Hepatocyte (in vitro differentiated cells): ENCODE measurements at places on chromosomes 12 and 14. TPM values are rescaled to one million over a fixed set of nuclear protein-coding genes. Genes with fewer than 3 reads are reported as not detected.

DNA sequence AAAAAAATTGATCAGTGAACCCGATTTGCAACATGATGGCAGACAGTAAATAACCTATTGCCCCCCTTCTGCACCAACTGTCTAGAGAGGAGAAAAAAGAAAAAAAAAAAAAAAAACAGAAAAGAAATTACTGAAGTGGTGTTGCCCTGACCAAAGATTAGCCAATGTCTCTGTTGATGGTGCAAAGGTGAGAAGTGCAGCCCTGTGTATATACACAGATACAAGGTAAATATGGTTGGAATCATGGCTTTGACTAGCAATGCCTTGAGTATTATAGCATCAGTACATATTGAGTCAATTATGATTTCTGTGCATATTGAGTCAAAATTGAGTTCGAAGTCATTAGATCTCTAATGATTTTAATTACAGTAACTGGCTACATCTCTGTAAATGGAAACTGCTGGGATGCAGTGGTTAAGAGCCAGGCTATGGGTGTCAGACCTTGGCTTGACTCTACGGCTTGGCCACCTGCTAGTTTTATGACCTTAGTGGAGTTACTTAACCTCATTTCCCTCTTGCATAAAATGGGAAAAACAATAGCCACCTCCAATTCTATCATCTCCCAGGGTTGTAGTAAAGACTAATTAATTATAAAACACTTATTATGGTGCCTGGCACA, 51.0 kb downstream of the EGLN3 start:
- DNase-seq: no peak

GRCh38 chr12:94644141-94644979, 6.0 kb downstream of the TMCC3 start:
- no peak for DNase-seq

DNA sequence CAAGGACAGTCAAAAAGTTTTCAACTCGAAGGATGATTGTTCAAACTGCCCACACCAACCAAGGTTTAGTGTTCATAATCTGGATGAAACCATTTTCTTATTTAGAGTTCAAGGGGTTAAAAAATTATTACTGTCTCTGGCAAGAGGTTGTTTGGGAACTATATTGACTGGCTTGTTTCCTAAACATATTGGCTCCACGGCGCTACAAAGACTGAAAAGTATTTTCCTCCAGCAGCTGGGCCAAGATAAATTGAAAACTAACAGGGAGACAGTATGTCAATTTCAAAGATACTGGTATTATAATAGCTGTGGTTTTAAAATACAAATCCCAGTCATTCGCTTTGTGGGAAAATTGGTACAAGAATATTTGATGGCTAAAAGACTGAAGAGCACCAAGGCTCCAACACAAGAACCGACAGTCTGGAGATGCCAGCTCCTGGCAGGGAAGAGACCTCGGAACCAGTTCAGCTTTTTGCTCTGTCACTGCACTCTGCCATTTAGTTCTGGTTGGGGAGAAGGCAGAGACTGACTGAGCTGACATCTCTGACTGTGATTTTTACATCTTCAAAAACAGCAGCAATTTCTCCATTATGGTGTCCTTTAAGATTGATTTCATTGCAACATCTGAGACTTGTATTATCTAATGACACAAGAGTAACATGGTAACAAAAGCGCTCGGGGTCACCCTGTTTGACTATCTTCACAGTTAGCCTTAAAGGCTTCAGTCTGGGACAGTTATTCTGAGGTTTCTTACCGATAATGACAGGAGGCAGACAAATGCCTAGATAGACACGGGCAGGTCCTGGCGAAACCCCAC, 62.0 kb downstream of the ST8SIA1 start:
- DNase-seq: no peak

DNA sequence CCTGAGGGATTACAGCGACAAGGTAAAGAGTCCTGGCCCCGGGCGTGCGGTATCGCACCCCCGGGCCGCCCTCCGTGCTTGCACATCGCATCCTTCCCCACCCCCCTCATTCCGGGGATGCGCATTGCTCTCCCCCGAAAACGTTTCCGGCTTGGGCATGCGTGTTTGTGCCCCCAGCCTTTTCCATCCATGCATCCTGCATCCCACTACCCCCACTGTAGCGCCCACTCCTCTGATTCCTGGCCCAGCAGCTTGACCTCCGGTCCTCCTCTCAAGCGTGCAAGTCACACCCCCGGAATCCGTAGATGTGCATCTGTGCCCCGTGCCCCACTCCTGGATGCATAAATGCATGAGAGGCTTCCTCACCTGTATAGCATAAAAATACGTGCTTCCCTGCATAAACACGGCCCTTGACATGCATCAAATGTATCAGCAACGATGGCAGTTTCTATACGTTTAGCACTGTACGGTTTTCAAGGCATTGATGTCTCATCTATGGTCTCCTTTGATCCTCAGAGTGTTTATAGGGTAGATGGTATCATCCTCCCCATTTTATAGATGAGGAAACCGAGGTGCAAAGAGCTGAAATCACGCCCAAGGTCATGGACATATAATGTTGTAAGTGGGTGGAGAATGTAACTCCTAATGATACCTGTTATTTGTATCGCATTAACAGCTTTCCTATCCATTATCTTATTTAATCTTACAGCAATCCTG, 484 bp downstream of the RIC8B start:
- peak; percentile 12 for DNase-seq

GRCh38 chr12:93145086-93145485, 216.0 kb upstream of the EEA1 start:
- DNase-seq: no peak

Gene ATL1
- 5.1 and 6.0 TPM in 2 replicates for total RNA-seq

- DNase-seq: peak; percentile 19
Measured at GRCh38 chr12:26878661-26879119, 45.7 kb upstream of the ITPR2 start.

DNA sequence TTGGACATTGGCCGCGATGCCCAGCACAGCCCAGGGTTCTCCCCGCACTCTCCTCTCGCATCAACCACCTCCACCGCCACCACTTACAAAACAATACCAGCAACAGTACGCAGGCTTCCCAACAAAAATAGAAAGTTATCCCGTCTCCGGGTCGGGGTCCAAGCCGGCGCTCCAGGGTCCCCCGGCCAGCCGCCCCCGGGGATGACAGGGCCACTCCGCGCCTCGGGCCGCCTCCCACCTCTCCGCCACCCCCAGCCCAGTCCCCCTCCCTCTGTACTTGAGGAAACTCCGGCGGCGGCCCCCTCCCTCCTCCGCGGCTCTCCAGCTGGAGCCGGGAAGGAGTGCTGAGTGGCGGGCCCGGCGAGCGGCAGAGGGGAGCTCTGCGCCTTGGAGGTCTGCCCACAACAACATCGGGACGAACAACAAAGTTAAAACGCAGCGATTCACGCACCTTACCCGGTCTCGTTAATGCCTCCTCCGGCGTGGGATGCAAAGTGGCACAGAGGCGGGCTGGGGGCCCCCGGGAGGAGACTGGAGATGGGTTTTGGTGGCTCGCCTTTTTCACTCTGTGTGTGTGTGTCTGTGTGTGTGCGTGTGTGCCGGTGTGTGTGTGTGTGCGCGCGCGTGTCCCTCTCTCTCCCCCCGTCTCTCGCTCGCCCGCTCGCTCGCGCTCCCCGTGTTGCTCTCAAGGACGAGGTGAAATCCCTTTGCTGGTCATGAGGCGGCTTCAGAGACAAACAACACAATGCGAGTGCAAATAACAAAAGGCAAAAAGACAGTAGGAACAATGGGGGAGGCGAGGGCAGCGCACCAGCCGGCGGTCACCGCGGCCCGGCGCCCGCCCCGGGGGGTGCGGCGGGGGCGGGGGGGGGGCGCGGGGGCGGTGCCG, 386.8 kb downstream of the BCAT1 start:
- peak; percentile 78 for DNase-seq

Gene ADAM21
- total RNA-seq: 0.43 TPM in 1 of 2 replicates, not detected in the other

Gene PMEL
- total RNA-seq: 8.6 and 15.3 TPM in 2 replicates

GRCh38 chr12:122023339-122024131, 1.9 kb downstream of the BCL7A start:
- peak; percentile 66 for DNase-seq

- DNase-seq: no peak
Measured at GRCh38 chr14:56703947-56704346, 106.3 kb downstream of the OTX2 start.

DNA sequence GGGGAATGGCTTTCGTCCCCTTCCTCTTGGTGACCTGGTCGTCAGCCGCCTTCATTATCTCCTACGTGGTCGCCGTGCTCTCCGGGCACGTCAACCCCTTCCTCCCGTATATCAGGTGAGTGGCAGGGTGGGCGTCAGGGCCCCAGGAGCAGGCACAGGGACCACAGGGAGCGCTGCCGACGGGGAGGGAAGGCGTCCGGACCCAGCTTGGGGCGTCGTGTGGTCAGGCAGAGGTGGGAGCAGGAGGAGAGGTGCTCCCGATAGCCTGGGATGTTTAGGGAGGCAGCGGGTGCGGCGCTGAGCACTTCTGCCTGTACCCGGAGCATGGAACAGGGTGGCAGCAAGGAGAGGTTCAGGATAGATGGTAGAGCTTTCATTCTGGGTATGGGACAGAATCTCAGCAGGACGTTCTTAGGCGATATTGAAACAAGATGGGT, 444 bp downstream of the DRAM1 start:
- DNase-seq: peak; percentile 35

Gene BEGAIN
- 0.56 and 1.4 TPM in 2 replicates for total RNA-seq

DNA sequence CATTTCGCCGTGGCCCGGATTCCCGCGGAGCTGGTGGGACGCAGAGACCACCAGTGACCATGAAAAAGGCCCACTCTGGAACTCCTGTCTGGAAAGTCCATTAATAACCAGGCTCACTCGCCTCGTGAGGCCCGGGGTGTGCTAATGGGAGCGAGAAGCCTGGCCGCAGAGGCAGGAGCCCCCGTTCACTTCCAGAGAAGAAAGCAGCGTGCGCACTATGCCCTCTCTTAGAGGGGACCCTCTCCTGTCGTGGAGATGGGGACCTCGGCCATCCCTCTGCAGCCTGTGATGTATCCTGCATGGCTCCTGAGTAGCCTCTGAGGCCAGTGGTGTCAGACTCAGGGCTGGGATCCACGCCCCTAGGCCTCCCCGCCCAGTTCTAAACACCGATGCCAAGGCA, 134.1 kb upstream of the VRK1 start:
- no peak for DNase-seq

Gene RGS6
- total RNA-seq: 0.87 and 1.7 TPM in 2 replicates

DNA sequence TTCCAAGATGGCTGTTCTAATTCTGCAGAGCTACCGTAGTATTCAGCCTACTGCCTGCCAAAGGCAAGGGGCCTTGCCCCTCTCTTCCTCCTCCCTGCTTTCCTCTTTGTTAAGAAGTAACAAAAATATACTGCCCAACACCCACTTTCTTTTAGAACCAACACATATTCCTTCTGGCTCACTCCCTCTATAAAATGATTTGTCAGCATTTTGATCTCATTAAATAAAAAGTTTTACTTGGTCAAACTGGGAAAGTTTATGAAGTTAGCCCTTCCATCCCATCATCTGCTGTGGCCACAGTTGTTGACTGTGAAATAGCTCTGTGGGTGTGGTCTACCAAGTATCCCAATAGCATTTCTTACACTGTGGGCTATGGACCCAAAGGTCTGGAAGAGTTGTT, 472.4 kb downstream of the ZFP36L1 start:
- DNase-seq: no peak

GRCh38 chr12:62581288-62582064, 114.8 kb downstream of the MON2 start:
- peak; percentile 50 for DNase-seq

DNA sequence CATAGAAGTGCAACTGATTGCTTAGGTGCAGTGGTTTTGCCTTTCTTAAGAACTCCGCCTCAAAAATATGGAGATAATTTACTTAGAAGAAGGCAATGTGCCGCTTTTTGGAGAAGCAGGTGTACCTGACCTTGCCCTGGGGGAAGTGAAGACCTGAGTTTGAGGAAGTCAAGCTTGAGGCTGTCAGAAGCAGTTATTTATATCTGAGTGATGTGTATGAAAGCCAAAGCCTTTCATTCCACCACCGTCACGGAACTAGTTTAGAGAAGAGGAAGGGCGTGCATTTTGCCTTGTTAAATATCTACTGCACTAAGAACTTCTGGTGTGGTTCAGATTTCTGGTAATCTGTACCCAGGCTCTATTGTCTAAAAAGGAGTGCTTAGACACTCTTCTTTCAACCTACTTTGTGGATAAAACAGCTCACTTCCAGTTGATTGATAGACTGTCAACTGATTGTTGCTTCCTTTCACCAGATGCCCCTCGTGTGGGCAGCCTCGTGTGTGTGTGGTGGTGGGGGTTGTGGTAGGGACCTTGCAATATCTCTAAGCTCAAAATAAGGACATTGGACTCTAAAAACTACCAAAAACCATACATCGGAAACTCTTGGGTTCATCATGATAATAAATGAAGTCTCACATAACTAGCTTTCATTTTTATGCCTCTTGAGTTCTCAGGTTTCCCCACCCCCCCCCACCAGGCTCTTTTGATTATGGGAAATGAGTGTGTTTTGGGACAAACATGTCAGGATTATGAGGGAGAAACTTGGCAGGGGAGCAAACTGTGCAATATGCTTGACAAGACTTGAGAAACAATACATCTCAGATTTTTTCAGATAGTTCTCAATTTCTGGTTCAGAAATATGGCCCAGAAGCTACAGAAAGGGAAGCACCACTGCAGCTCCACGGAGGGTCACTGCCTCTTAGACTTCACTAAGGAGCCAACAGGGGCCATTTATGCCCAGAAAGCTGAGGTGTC, 78.6 kb downstream of the ARF6 start:
- no peak for DNase-seq

DNA sequence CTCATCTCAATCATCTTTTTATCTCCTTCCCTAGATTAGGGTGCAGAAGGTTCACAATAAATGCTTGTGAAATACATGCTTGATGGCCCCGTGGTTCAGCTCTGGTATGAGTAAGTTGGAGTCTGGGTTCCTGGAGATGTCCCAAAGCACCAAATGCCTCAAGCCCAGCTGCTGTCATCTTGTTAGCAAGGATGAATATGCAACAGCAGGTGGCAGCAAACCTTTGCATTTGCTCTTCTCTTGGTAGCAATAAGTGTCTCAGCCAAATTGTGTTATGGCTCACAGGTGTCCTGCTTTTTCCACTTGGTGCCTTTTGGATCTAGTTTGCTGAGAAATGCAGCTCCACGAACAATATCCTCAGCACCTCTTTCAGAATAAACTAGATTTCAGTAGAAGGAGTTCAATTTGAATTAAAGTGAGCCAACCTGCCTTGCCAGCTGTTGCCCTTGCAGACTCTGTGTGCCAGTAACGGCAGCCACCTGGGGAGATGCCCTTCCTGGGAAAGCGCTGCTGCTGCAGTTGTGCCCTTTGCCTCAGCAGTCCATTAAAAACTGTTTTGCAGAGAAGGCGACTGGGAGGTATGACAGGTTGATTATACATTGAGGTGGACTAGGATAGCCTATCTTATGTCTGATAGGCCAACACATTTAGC, 417.3 kb downstream of the SNAPC1 start:
- DNase-seq: peak; percentile 85

DNA sequence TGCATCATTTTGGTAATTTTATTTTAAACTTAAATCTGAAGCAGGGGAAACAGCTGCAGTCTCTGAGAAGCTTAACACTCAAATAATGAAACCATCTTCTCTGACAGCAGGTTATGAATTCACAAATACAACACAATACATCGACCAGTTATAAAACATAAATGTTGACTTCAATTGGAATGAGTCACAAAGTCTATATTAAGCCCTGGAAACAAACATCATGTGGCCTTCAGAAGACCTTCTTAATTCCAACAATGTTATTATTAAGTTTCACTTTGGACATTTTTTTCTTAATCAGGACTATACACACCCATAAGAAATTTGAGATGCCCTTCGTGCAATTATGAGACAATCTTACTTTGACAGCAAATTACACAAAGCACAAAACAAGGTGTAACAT, 68.9 kb downstream of the CEP128 start:
- DNase-seq: no peak
